ENCODE measurements at places on chromosomes 5 and 9. TPM values are rescaled to one million over a fixed set of nuclear protein-coding genes. Genes with fewer than 3 reads are reported as not detected.

Gene IPPK
- 7.0 TPM for total RNA-seq

Gene IRX2
- 60.7 TPM for total RNA-seq

Gene DBH
- total RNA-seq, result 1.8 TPM

Gene SMC5
- total RNA-seq, result 16.5 TPM

Gene PFN3
- total RNA-seq, result not detected

Gene TIMD4
- total RNA-seq, result not detected

Gene KIF12
- total RNA-seq, result 0.93 TPM

Gene ATOSB
- 51.0 TPM for total RNA-seq

Gene DMRT2
- total RNA-seq, result 0.56 TPM

Gene FBXW5
- 77.9 TPM for total RNA-seq

GRCh38 chr9:105822814-105823213, 128.5 kb downstream of the TMEM38B start:
- DNase-seq, result no peak
- no peak overlapping the region for H3K27ac ChIP-seq
- H3K4me1 ChIP-seq, result no peaks in the 10 kb centered on the region
- H3K36me3 ChIP-seq, result no peaks in the 10 kb centered on the region

DNA sequence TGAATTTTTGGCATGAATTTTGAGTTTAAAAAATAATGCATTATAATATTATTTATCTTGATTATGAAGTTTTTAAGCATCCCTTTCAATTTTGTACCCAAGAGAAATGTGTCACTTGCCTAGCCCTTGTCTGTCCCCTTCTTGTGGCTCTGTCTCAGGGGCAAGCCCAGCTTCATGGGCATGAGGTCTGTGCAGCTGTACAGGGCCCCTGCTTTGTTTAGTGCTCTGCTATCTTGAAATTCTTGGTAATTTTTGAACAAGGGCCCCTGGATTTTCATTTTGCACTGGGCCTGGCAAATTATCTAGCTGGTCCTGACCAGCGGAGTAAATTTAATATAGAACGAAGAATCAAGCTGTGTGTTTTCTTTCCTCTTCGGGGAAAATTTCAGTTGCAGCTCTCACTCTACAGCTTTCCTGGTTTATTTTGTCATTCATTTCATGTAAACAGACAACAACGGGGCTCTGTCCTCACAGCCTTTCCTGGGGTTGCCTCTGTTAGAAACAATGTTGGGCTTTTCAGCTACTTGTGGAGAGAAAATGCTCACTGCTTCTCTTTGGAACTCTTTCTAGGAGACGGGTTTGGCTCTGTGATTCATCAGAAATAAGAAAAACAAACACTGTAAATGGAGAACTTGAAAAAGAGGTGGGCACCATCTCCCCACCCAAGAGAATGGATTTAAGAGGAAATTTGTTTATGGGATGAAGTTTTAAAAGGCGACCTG, 41.1 kb downstream of the LIX1 start:
- DNase-seq, result no peak
- H3K27me3 ChIP-seq, result no peaks in the 10 kb centered on the region
- no peak overlapping the region for H3K27ac ChIP-seq

- peaks cover 4% of the 10 kb centered on the region for H3K27me3 ChIP-seq
- no peak overlapping the region for H3K27ac ChIP-seq
- peaks cover 9% of the 10 kb centered on the region for H3K4me1 ChIP-seq
- H3K4me3 ChIP-seq, result no peak overlapping the region
- no peak for DNase-seq
- peaks cover 5% of the 10 kb centered on the region for H3K36me3 ChIP-seq
Observed at GRCh38 chr9:86599561-86599960, 245.4 kb upstream of the TUT7 start.

DNA sequence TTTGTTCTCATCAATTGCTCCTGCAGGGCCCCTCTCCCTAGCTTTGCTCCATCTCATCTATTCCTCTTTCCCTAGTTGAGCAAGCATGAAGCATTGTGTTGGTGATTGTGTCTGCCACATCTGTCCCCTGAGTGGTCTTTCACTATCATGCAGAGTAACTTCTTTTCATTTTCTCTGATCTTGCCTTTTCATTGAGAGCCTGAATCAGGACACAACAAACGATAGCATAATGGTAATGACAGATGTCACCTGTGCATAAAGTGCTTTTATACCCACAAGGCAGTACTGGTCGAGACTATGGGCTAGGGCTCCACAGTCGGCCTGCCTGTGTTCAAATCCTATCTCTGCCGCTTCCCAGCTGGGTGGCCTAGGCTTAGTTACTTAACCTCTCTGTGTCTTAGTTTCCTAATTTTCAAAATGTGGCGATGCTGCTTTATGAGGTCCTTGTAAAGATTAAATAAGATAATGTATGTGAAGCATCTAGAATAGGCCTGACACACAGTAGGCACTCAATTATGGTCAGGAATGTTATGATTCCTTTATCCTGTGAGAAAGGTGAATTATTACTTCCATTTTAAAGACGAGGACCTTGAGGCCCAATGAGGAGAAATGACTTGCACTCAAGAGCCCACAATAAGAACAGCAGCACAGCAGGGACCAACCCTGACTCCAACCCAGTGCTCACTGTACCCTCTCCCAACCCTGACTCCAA, 137.1 kb upstream of the ZNF618 start:
- DNase-seq, result no peak
- peaks cover 4% of the 10 kb centered on the region for H3K36me3 ChIP-seq
- H3K27me3 ChIP-seq, result peaks cover 5% of the 10 kb centered on the region
- peak overlapping the region; percentile 23 for H3K27ac ChIP-seq
- H3K4me3 ChIP-seq, result no peak overlapping the region
- peaks cover 3% of the 10 kb centered on the region for H3K4me1 ChIP-seq

- no peaks in the 10 kb centered on the region for H3K36me3 ChIP-seq
- H3K4me3 ChIP-seq, result peak overlapping the region; percentile 60
- H3K27me3 ChIP-seq, result peaks cover 32% of the 10 kb centered on the region
- H3K27ac ChIP-seq, result no peak overlapping the region
Observed at GRCh38 chr5:77628840-77629508, 9.5 kb downstream of the OTP start.

- DNase-seq, result peak; percentile 37
- peak overlapping the region; percentile 90 for H3K27ac ChIP-seq
- H3K4me1 ChIP-seq, result peaks cover 24% of the 10 kb centered on the region
Observed at GRCh38 chr5:81183811-81184748, 49.0 kb upstream of the CKMT2 start.

- no peak for DNase-seq
- no peaks in the 10 kb centered on the region for H3K36me3 ChIP-seq
- H3K4me1 ChIP-seq, result no peaks in the 10 kb centered on the region
- H3K27ac ChIP-seq, result no peak overlapping the region
- H3K4me3 ChIP-seq, result no peak overlapping the region
Observed at GRCh38 chr5:129113867-129114266, 19.3 kb downstream of the ISOC1 start.

GRCh38 chr9:71909887-71910649, 925 bp downstream of the ABHD17B start:
- peak; percentile 86 for DNase-seq
- peaks cover 12% of the 10 kb centered on the region for H3K27me3 ChIP-seq
- H3K27ac ChIP-seq, result peak overlapping the region; percentile 99
- no peaks in the 10 kb centered on the region for H3K36me3 ChIP-seq

GRCh38 chr9:88623698-88624097, 88.7 kb downstream of the NXNL2 start:
- DNase-seq, result no peak
- H3K36me3 ChIP-seq, result peaks cover 34% of the 10 kb centered on the region
- no peak overlapping the region for H3K27ac ChIP-seq
- H3K27me3 ChIP-seq, result peaks cover 1% of the 10 kb centered on the region

- H3K36me3 ChIP-seq, result no peaks in the 10 kb centered on the region
- H3K27me3 ChIP-seq, result no peaks in the 10 kb centered on the region
- DNase-seq, result no peak
- no peak overlapping the region for H3K4me3 ChIP-seq
- H3K27ac ChIP-seq, result no peak overlapping the region
Observed at GRCh38 chr5:12459326-12459725, 555.1 kb upstream of the CTNND2 start.

GRCh38 chr5:154523709-154524108, 45.7 kb upstream of the HAND1 start:
- peak overlapping the region; percentile 33 for H3K27ac ChIP-seq
- H3K4me1 ChIP-seq, result peaks cover 16% of the 10 kb centered on the region
- DNase-seq, result peak; percentile 33
- H3K27me3 ChIP-seq, result peaks cover 5% of the 10 kb centered on the region
- peak overlapping the region; percentile 50 for H3K4me3 ChIP-seq

DNA sequence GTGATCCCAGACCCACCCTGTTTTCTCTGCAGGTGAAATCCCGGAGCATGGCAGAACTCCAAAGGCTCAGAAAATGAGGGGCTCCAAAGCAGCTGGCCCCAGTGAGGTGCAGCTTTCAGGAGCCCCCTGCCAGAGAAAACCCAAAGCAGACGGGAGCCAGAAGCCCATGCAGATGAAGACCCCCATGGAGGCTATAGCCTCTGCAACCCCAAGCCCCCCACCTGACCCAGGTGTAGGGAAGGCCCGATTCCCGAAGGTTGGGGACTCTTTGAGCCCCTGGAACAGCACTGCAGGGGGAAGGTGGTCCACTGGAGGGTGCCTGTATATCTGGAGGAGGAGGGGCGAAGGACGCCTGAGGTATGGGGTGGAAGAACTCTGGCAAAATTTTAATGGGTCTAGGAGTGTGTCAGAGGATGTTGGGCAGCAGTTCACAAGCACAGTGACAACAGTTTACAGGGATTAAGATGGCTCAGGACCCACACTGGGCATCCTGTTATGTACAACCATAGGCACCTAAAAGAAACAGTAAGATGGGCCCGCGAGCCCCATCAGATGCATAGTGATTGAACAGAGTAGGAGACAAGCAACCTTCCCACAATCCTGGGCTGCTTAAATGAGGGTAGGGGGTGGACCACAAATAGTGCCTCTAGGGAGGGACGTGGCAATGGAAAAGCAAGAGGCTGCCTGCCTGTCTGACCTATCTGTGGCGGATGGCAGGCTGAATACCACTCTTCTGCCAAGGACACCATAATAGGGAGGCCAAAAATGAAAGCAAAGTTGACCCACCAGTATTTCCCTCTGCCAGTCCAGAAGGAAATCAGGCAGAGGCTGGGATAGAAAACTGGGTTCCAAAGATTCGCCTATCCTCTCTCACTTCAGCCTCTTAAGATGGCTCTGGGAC, 16.4 kb upstream of the ANXA6 start:
- H3K27ac ChIP-seq, result peak overlapping the region; percentile 87
- H3K27me3 ChIP-seq, result peaks cover 2% of the 10 kb centered on the region
- H3K4me1 ChIP-seq, result peaks cover 2% of the 10 kb centered on the region

DNA sequence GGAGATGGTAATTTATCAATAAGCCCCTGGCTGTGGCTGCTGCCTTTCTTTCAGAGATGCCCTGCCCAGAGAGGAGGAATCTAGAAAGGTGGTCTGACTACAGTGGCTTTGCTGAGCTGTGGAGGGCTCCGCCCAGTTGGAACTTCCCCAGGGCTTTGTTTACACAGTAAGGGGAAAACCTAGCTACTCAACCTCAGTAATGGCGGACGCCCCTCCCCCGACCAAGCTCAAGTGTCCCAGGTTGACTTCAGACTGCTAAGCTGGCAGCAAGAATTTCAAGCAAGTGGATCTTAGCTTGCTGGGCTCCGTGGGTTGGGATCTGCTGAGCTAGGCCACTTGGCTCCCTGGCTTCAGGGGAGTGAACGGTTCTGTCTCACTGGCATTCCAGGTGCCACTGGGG, 865.4 kb upstream of the ACO1 start:
- H3K27ac ChIP-seq, result no peak overlapping the region
- H3K4me3 ChIP-seq, result no peak overlapping the region
- peaks cover 2% of the 10 kb centered on the region for H3K27me3 ChIP-seq
- no peaks in the 10 kb centered on the region for H3K4me1 ChIP-seq
- peak; percentile 21 for DNase-seq

DNA sequence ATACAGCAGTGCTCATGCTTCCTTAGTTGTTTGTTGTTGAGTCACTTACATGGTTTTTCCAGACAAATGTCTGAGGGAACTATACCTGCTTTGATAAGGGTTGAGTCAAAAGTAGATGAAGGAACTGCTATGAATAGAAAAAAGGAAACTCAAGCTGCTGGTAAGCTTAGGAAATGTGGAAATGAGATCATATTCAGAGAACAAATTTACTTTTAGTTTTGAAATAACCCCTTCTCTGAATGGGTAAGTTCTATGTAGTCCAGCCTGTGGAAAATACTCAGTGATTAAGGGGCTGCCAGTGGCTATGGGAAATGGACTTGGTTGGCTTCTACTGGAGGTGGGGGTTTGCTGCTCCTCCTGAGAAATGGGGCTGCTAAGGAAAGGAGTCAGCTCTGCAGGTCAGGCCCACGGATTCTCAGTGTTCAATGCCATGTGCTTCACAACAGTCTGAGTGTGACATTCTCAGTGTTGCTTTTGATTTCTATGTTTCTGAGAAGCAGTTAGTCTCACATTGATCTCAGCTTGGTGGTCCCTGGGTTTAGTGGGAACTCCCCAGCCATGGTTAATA, 47.7 kb upstream of the GLRX start:
- H3K27me3 ChIP-seq, result no peaks in the 10 kb centered on the region
- peaks cover 4% of the 10 kb centered on the region for H3K36me3 ChIP-seq
- DNase-seq, result no peak
- H3K27ac ChIP-seq, result no peak overlapping the region
- peaks cover 9% of the 10 kb centered on the region for H3K4me1 ChIP-seq
- H3K4me3 ChIP-seq, result no peak overlapping the region

DNA sequence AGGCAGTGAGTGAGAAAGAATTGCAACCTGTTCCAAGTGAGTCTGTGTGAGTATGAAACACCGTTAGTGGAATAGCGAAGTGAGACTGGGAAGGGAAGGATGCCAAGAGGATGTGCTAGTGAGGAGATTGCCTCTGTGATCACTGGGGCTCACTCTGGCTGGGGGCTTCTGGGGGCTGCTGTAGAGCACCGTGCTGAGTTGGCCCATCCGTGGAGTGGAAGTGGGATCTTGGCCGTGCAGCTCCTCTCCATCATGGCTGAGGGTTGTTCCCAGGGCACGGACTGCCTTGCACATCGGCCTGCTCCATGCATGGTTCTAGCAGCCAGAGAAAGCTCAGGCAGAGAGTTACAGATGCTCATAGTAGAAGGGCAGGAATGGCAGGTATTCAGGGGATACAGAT, 236.1 kb downstream of the AGTPBP1 start:
- H3K4me1 ChIP-seq, result no peaks in the 10 kb centered on the region
- no peak for DNase-seq
- H3K36me3 ChIP-seq, result peaks cover 10% of the 10 kb centered on the region
- H3K27ac ChIP-seq, result no peak overlapping the region
- H3K27me3 ChIP-seq, result peaks cover 5% of the 10 kb centered on the region
